ENCODE measurements at places on chromosomes 13 and 19.

DNA sequence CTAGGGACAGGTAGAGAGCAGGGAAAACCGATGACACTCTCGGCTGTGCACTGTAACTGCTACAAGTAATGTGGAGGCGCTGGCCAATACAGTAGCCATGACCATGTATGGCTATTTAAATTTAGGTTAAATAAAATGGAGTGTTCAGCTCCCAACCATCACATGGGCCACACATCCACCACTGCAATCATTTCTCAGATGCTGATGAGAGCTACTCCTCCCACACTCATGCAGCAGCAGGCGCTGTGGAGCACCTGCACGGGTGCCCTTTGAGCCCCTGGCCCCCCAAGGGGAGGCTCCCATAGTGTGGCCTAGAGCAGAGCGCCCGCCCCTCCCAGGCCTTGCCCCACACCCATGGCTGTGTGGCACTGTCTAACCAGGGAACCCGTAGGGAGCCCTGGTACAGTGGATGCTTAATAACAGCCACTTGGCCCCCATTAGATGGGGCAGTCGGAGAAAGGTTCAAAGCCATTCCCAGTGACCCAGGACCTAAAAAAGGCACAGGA, 6.0 kb downstream of the ACP4 start:
- no peak for DNase-seq

GRCh38 chr13:97932647-97933046, 20.8 kb upstream of the IPO5 start:
- DNase-seq, result no peak

DNA sequence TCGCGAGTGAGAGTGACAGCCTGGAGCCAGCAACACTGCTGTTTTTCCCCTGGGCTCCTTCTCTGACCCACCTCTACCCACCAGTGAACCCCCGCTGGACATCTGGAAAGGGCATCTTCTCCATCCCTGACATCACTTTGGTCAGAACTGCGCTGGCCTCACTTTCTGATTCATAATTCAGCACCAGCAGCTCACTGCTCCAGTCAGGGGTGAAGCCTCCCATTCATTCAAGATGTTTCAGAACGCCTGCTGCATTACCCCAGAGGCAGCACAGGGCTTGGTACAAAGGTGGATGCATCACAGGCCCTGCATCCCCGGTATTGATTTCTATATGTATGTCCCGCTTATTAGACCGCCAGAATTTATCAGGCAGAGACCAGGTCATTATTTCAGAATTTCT, 182.8 kb upstream of the TSHZ3 start:
- DNase-seq, result no peak

DNA sequence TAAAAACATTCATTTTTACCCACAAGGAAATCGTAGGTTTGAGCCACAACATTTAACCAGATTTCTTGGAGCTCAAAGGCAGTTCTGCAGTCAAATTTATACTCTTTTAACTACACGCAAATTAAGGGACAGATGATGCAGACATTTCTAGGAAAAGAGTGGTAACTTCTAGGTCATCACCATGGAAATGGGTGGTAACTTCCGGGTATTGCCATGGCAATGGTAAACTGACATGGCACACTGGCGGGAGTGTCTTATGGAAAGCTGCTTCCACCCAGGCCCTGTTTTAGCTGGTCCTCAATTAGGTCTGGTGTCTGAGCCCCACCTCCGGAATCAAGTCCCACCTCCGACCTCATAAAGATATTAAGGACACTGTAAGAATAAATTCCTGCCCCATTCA, 10.4 kb upstream of the LYPD5 start:
- no peak for DNase-seq
